ENCODE measurements at places on chromosomes 2 and 18. TPM values are rescaled to one million over a fixed set of nuclear protein-coding genes. Genes with fewer than 3 reads are reported as not detected.

GRCh38 chr18:29378651-29379136 lies 1201.8 kb upstream of the CDH2 start:
- DNase-seq = no peak

- DNase-seq = peak; percentile 20
These were observed 24.9 kb downstream of the FHOD3 start for GRCh38 chr18:36322408-36322728.

DNA sequence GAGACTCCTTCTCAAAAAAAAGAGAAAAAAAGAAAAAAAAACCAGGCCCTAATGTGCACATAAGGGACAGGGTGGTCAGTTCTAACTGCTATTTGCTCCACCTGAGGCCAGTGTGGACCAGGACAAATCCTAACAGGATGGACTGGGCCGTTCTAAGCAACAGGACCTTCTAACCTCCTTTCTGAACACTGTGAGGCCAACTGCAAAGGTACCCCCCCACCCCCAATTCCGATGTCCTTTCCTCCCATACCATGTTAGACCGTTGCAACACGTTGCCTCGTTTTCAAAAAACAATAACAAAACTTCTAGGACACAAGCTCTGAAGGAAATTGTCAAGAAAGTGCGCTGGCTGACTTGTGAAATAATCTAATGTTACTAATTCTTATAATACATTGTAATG lies 1.2 kb downstream of the THAP4 start:
- no peak for DNase-seq

DNA sequence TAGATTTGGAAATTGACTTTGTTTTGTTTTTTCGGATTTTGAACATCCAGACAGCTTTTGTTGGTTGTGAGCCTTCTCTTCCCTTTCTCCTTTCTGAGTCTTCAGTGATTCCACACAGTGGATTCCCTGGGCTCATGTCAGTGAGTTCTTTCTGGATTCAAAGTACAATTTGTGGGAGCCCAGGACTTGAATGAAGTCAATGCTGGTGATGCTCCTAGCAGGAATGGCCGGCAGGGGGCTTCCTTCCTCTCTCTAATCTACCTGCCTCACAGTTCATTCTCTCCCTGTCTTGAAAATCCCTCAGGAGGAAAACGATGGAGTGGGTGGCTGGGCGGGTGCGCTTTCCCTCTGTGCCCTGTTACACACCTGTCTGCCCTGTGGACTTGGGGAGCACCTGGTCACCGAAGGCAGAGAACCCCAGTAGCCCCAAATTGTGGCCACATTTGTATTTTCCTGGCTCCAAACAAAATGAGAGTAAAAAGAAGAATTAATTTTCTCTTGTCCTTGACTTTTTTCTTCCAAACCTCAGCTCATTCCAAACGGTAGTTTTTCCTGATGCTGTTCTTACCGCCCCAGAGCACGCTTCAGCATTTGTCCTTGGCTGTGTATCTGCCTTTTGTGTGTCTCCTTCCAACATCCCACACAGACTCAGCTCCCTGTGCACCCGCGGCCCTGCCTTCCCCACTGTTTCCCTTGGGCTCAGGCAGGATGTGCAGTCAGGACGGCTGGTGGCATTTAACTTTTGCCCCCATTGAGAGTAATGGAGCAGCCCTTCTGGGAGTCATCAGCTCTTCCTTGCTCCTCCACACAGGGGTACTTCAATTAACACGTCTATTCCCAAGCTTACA lies 86.6 kb downstream of the MARCO start:
- no peak for DNase-seq

- no peak for DNase-seq
These were observed 110.9 kb downstream of the ARHGEF33 start for GRCh38 chr2:39000552-39000951.

- DNase-seq = no peak
These were observed 133.1 kb downstream of the NBAS start for GRCh38 chr2:15427987-15428386.

DNA sequence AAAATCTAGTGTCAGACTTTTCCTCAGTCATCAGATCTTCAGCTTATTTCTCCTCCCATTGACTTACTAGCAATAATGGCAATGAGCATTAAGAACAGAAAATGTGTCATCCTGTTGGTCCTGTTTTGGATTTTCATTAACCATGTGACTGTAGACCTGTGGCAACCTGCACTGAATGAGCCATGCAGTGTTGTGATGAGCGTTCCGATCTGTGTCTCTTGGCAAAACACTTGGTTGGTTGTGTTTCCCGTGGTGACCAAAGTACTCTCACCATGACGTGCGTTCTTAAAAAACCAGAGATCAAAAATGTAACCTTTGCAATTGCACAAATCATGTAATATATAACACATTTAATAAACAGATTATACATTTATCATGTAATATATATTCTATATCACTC lies 138.6 kb downstream of the MAP3K20 start:
- no peak for DNase-seq

- DNase-seq = no peak
These were observed 430.0 kb downstream of the ZNF516 start for GRCh38 chr18:76064998-76065397.

- no peak for DNase-seq
These were observed 621 bp upstream of the KCNS3 start for GRCh38 chr2:17877811-17878280.

Gene C2orf72
- 74.8 TPM for total RNA-seq

DNA sequence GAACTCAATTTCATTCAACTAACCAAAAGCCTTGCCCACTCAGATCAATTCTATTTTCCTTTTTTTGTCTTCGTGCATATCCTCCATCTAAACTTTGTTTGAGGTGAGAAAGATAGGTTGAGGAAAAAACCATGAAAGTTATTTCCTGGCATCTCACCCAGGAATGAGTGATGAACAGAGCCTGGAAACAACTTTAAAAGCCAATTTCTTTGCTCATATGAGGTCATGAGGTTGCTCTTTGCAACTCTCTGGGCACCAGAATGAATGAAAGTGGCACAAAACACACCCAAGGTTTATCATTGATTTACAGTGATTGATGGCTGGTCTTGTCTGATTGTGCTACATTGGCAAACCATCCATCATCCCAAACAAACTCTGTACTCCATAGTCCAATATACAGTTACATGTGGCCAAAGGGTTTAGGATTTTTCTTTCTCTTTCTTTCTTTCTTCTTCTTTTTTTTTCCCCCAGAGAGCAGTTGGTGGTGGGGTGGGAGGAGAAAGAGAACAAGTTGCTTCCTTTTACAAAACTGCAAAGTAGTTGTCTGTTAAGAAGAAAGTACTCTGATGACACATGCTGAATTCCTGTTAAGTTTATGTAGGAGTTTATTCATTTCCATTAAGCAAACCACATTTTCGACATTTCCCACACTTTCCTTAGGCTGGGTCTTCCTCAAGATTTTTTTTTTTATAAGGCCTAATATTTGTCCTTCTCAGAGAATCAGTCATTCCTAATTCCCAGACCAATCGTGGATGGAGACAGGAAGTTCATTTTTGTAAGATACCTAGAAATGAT lies 575.9 kb upstream of the ZEB2 start:
- DNase-seq = no peak

Gene EFR3B
- 0.33 TPM for total RNA-seq

DNA sequence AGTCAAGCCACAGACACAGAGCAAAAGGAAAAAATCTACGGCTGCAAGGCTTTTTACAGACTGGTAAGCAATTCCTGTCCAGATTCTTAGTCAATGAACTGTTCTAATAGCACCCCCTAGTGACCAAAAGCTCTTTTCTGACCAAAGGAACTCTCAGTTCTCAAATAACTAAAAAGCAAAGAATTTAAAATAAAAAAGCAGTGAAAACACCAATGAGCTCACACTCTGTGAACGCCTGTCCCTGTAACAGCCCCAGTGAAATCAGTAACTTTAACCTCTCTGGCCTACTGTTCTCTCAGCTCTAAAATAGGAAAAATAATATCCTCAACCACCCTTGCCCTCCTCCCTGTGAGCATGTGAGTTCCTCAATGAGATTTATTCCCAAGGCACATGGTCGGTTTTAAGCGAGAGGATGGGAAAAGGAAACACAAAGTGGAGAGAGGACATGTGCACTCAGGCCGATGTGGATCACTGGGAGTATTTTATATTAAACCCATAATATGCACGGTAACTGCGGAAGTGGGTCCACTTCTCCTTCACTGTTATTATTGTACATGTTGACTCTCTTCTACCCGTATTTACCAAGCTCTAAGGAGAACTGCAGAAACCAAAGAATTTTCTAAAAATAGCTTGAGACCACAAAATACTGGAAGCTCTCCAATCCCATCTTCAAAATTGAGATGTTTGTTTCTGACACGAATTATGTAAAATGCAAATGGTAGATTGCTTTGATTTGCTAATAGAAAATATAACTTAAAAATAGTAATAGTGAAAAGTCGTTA lies 128.5 kb downstream of the STK39 start:
- no peak for DNase-seq

DNA sequence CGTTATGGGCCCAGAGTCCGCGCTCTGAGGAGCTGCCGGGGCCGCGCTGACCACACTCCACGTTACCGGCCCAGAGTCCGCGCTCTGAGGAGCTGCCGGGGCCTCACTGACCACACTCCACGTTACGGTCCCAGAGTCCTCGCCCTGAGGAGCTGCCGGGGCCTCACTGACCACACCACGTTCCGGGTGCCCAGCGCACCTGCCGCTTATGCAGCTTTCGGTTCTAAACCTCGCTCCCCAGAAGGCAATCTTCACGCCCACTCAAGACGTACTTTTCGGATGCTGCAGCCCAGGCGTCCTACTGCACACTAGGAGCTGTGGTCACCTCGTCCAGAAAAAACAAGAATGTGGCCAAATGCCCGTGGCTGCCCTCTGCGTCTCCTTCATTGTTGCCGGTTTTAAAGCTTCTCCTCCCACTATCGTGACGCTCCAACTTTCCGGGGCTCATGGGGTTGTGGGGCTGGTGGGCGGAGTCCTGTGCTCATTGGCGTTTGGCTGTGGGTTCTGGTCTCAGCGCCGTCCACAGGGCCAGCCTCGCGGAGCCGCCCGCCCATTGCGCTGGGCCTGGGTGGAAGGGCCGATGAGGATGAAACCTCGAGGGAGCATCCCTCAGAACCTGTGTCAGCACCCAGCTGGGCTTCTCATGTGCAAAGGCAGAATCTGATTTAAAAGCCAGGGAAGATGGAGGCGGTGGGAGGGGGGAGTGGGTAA lies 11.9 kb downstream of the KCNG2 start:
- DNase-seq = no peak

Gene OSGEPL1
- total RNA-seq = 5.4 TPM

DNA sequence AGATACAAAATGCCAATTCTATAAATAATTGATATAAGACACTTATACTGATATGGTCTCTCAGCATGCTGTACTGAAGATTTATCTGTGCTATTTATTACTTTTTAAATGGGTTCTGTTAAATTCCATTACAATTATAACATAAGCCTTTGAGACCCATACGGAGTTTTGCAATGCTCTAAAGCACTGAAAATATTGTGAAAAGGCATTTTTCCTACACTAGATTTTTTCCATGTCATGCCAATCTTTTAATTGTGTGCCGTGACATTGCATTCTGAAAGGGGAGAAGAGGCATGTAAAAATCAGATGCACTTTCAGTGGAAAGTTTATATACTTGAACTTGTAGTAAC lies 46.5 kb downstream of the EFEMP1 start:
- no peak for DNase-seq

DNA sequence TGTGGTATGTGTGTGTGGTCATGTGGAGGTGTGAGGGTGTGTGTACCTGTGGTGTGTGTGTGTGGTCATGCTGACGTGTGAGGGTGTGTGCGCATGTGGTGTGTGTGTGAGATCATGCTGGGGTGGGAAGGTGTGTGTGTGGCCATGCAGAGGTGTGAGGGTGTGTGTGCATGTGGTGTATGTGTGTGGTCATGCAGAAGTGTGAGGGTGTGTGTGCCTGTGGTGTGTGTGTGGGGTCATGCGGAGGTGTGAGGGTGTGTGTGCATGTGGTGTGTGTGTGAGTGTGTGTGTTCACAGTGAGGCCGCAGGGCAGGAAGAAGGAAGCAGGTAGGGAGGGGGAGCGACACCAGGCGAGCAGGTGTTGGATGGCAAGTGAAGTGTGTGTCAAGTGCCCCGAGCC lies 259.0 kb downstream of the LOXHD1 start:
- DNase-seq = no peak

Gene MC5R
- not detected for total RNA-seq

GRCh38 chr2:191249156-191249813 lies 4.1 kb downstream of the MYO1B start:
- DNase-seq = no peak

- no peak for DNase-seq
These were observed 38.2 kb upstream of the CHRNA1 start for GRCh38 chr2:174802459-174802858.

GRCh38 chr2:112149866-112150435 lies 11.8 kb downstream of the FBLN7 start:
- no peak for DNase-seq

GRCh38 chr2:237723602-237724001 lies 75.0 kb upstream of the RBM44 start:
- no peak for DNase-seq

GRCh38 chr2:235377176-235377575 lies 116.7 kb upstream of the AGAP1 start:
- no peak for DNase-seq

DNA sequence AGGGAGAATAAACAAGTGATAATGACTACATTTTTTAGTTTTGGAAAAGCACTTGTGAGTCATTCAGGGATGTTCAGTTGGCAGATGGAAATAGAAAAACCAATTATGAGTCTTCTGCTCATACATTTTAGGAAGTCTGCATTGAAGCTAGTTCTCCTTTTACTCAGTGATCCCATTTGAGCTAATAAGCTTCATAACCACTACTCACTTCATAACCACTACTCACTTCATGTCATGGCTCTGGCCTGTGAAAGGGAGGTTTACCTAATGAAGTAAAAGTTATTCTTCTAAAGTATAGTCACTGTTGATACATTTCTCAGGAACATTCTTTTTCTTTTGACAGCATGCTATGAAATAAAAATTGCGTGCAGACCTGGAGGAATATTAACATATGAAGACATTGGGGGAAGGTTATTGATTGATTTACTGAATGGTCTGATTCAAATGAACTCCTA lies 948.7 kb downstream of the TSN start:
- no peak for DNase-seq

DNA sequence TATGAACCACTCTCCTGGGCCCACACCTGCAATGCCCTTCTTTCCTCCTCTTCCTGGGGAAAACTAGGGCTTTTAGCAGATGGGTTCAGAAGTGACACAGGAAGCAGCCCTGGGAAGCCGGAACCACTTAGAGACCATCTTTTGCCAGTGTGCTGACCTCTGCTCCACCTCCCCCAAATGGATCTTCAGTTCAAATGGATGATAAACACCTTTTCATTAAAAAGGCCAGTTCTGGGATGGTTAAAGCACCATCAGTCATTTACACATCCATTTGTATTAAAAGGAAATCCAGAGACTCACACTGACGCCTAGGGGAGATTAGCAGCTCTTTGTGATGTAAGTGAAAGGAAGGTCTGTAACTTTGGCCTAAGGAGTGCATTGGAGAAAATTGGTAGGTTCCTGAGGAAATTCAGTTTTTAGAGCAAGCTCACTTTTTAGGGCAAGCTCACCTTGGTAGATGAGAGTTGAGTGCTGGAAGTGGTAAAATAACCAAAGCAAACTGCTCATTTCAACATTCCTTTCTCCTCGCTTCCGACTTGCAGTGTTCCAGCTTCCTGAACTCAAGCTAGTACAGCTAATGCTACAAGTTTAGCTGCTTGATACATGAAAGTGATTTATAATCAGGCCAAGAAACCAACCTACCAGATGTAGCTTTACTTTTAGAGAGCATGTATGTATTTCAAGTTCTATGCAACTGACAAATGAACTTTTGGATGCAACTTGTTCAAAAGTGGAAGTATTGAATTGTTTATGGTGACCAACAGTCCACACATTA lies 47.7 kb downstream of the ACTR2 start:
- DNase-seq = no peak

Measured in liver (tissue), 10 donors.